ENCODE measurements at places on chromosomes 6 and 20.
A peak's percentile ranks its signal among the peaks of the same experiment; 100 is the strongest.

DNA sequence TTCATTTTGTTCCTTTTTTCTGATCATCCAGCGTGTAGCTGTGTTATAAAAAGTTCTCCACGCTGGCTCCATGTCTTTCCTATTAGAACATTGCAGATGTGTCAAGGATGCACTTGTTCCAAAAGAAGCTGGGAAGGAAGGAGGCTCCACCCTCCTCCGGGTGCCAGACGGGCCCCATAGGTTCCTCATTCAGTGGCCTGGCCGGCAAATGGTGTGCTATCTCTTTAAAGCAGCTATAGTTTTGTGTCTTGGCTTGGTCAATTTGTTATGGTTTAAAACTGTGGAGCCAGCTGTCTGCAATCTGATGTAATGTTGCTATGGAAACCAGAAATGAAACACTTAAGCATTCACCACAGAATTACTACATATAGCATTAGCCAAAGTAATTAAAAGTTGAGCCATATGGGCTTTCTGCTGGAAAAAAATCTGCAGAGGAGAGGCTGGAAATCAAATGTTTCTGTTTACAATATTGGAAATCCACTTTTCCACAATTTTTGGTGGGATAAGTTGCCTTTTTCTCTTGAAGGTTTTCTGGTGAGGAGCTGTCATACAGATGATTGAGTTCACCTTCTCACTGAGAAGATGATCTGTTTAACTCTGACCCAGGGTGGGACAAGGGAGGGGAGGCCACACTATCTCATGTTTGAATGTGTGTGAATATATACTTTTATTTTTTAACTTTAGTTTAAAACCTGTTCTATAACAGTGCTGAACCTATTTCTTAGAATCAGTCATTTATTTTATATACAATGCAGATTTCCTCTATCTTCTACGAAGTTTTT is 167.4 kb downstream of the SASH1 start:
- peak; percentile 97 for DNase-seq

GRCh38 chr6:110495949-110496348 is 19.5 kb upstream of the SLC22A16 start:
- DNase-seq: no peak

- no peak for DNase-seq
Observed at GRCh38 chr6:43923376-43924221, 153.6 kb downstream of the VEGFA start.

- peak; percentile 7 for DNase-seq
Observed at GRCh38 chr6:91142154-91142553, 555.3 kb upstream of the MAP3K7 start.

GRCh38 chr6:47352194-47352920 is 42.7 kb upstream of the TNFRSF21 start:
- DNase-seq: peak; percentile 16

- DNase-seq: peak; percentile 8
Observed at GRCh38 chr20:57717797-57718196, 8.0 kb upstream of the PMEPA1 start.

GRCh38 chr6:31723980-31724691 is 963 bp downstream of the MPIG6B start:
- no peak for DNase-seq

GRCh38 chr20:61569825-61570224 is 317.8 kb downstream of the CDH4 start:
- DNase-seq: no peak
